ENCODE measurements at places on chromosomes 1 and 21. TPM values are rescaled to one million over a fixed set of nuclear protein-coding genes. Genes with fewer than 3 reads are reported as not detected.

DNA sequence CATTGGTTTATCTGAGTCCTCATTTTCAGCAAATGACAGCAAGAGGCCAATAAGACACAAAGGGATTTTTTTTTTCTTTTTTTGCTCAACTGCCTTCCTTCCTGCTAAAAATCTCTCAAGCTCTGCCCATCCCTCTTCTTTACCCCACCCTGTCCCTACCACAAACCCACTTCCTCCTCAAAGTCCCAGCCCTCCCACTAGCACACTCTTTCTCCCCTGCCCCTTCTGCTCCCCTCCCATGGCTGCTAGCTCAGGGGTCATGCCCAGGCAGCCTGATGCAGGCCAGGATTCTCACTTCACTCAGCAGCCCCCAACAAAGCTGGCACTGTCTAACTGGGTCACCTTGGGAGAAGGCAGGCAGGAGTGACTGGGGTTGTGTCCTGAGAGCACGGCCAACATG lies 28.8 kb upstream of the PPP2R5A start:
- no peaks in the 10 kb centered on the region for H3K27me3 ChIP-seq
- H3K36me3 ChIP-seq = no peaks in the 10 kb centered on the region
- H3K4me3 ChIP-seq = no peak overlapping the region
- DNase-seq = no peak
- no peaks in the 10 kb centered on the region for H3K4me1 ChIP-seq

DNA sequence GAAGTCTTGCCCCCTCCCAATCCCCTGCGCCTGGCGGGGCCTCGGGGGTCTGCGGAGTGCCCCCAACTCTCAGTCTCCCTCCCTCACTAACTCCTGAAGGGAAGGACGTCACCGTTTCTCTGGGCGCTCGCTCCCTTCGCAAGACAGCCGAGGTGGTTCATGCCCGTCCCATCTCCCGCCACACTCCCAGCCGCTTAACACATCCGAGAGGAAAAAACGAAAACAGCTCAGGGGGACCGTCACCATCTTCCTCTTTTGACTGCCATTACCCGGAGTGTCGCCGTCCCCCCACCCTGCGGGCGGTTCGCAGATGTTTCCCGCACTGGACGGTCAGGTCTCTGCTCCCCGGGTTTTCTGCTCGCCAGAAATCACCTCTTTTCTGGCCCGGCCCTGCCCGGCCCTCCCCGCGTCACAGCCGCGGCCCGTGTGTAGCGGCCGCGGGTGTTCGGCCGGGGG lies 532 bp downstream of the ERO1B start:
- H3K4me3 ChIP-seq = peak overlapping the region; percentile 66
- H3K4me1 ChIP-seq = no peaks in the 10 kb centered on the region
- H3K27ac ChIP-seq = no peak overlapping the region
- no peak for DNase-seq
- no peaks in the 10 kb centered on the region for H3K36me3 ChIP-seq
- peaks cover 4% of the 10 kb centered on the region for H3K27me3 ChIP-seq

DNA sequence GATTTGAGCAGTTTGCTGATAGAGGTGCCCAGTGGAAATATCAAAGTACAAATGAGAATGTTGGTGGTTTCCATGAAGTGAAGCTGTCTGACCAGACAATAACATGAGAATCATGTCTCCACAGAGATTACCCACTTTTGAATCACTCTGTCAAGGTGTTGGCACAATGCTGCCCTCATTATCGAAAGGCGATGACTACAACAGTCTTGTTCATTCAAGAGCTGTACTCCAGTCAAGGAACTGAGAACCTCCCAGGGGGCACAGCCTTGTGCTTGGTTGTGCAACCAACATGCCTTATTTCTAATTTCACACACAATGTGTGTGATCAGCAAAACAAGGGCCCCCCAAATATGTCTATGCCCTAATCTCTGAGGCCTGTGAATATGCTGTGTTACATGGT lies 35.7 kb downstream of the ETS2 start:
- no peaks in the 10 kb centered on the region for H3K36me3 ChIP-seq
- H3K27me3 ChIP-seq = no peaks in the 10 kb centered on the region
- no peak for DNase-seq
- no peak overlapping the region for H3K4me3 ChIP-seq
- H3K27ac ChIP-seq = no peak overlapping the region

- no peak overlapping the region for H3K4me3 ChIP-seq
- DNase-seq = no peak
- H3K36me3 ChIP-seq = no peaks in the 10 kb centered on the region
- H3K27me3 ChIP-seq = no peaks in the 10 kb centered on the region
- H3K27ac ChIP-seq = no peak overlapping the region
Observed at GRCh38 chr21:44888581-44889550, 15.4 kb upstream of the PTTG1IP start.

DNA sequence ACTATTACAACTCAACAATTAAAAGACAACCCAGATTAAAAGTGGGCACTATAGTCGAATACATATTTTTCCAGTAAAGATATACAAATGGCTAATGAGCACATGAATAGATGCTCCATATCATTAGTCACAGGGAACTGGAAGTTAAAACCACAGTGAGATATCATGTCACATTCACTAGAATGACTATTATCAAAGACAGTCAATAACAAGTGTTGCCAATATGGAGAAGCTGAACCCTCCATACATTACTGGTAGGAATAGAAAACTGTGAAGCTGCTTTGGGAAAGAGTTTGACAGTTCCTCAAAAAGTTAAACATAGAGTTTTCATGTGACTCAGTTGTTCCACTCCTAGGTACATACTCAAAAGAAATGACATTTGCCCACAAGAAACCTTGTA lies 30.6 kb upstream of the MRPS6 start:
- H3K4me1 ChIP-seq = no peaks in the 10 kb centered on the region
- no peak overlapping the region for H3K4me3 ChIP-seq
- no peaks in the 10 kb centered on the region for H3K36me3 ChIP-seq
- H3K27ac ChIP-seq = no peak overlapping the region
- H3K27me3 ChIP-seq = no peaks in the 10 kb centered on the region
- DNase-seq = no peak

DNA sequence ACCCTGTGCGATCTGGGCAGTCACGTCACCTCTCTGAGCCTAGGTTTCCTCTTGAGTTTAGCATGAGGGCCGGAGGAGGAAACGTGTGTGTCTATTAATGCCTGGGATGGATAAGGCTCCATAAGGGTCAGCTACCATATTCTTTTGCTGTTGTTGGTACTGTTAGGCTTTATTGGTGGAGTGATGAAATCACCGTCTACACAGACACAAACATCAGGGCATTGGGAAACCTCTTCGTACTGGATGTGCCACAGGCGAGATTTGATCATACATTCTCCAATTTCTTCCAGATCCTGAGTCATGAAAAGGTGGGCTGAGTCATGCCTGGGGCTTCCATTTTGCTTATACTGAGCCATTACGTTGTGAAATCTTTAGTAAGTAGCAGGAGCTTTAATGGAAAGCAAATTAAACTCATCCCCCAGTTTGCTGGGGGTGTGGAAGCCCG lies 24.9 kb upstream of the GRHL3 start:
- peaks cover 6% of the 10 kb centered on the region for H3K4me1 ChIP-seq
- H3K4me3 ChIP-seq = no peak overlapping the region
- H3K36me3 ChIP-seq = no peaks in the 10 kb centered on the region
- peaks cover 7% of the 10 kb centered on the region for H3K27me3 ChIP-seq
- H3K27ac ChIP-seq = no peak overlapping the region
- no peak for DNase-seq

DNA sequence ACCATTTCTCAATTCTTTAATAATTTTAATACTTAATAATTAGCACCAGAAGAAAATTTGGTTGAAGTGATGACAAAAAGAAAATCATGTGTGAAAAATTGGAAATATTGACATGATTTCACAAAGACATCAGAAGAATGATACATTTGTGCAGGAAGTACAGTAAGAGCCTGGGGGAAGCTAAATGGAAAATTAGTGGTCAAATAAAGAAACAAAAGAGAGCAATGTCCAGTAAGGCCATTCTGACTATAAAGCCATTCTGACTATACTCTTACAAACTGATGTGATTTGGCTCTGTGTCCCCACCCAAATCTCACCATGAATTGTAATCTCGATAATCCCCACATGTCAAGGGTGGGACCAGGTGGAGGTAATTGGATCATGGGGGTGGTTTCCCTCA lies 48.6 kb upstream of the KCNE1 start:
- no peaks in the 10 kb centered on the region for H3K27me3 ChIP-seq
- DNase-seq = no peak
- H3K27ac ChIP-seq = no peak overlapping the region
- no peaks in the 10 kb centered on the region for H3K36me3 ChIP-seq
- no peaks in the 10 kb centered on the region for H3K4me1 ChIP-seq

GRCh38 chr1:232421143-232421796 lies 208.7 kb downstream of the SIPA1L2 start:
- H3K4me1 ChIP-seq = no peaks in the 10 kb centered on the region
- no peak overlapping the region for H3K4me3 ChIP-seq
- H3K27me3 ChIP-seq = no peaks in the 10 kb centered on the region
- DNase-seq = no peak

DNA sequence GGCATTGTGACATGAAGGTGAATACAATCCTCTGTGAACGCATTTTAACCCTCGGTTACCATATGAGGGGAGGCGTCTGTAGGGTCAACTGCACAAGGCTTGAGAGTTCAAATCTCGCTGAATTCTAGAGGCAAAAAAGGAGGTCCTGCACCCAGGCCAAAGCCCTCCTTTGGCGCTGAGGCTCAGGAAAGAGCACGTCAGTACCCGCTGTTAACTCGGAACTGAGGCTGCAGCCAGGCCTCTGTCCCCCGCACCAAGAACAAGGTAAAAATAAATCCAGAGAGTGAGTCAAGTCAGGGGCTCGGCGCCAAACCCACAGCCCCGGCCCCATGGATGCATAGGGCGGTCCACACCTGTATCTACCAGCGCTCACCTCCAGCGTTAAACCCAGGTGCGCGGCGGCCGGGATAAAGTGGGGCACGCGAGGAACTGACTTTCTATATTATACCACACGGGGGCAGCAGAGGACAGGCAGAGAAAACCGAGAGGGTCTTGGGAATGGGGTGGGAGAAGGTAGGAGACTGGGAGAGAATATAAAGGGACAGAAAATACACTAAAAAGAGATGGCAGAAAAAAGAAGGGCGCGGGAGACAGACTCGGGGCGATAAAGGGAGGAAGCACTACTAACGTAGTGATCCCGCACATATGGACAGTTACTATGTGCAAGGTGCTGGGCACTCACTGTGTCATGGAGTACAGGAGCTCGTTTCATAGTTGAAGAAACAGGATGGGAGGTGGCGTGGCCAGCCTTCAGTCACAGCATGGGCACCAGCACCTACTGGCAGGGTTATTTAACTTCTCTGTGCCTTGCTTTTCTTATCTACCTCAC lies 54.9 kb downstream of the DMRTA2 start:
- no peaks in the 10 kb centered on the region for H3K36me3 ChIP-seq
- peak; percentile 80 for DNase-seq
- no peak overlapping the region for H3K27ac ChIP-seq
- no peaks in the 10 kb centered on the region for H3K4me1 ChIP-seq
- H3K27me3 ChIP-seq = no peaks in the 10 kb centered on the region

DNA sequence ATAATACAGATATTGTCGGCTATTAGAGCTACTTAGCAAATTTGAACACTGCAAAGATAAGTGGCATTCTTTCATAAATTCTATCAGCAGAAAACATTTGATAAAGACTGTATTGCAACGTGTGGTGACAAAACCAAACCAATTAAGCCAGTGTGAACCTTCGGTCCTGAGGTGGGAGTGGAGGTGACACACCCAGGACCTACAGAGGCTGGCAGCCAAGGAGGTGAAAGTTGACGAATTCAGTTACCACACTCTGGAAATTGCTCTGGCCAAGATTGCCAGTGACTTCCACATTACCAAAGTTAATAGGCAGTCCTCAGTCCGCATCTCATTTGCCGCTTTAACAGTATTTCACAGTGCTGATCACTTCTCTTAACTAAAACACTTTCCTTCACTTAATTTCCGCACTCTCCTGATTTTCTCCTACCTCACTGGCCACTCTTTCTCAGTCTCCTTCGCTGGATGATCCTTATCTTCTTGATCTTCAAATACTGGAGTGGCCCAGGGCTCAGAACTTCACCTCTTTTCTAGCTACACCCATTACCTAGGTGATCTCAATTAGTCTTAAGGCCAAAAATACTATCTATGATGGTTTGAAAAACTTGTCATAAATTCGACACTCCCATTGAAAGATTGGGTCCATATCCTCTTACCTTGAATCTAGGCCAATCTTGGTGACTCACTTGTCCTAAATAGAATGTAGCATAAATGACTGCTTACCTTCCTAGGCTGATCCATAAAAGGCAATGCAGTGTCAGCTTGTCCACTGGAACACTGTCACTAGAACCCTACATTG lies 5.1 kb upstream of the CDC42BPA start:
- no peak for DNase-seq
- no peak overlapping the region for H3K4me3 ChIP-seq
- H3K36me3 ChIP-seq = no peaks in the 10 kb centered on the region

DNA sequence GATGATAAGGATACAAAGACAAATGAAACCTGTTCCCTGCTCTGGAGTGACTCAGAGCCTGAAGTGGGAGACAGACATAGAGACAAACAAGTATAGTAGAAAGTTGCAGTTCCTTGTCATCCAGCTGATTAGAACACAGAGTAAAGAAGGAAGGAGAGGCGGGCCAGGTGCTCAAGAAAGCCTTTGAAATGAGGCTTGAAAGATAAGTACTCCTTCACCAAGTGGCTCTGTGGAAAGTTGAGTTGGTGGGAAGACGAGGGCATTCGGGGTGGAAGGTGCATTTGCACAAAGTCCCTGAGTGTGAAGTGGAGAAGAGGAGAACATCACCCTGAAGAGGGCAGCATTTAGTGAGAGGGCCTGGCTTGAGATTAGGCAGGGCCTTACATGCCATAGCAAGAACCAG lies 17.0 kb downstream of the MARK1 start:
- no peaks in the 10 kb centered on the region for H3K4me1 ChIP-seq
- H3K36me3 ChIP-seq = no peaks in the 10 kb centered on the region
- H3K27me3 ChIP-seq = no peaks in the 10 kb centered on the region
- no peak overlapping the region for H3K27ac ChIP-seq
- no peak overlapping the region for H3K4me3 ChIP-seq
- no peak for DNase-seq

GRCh38 chr21:41161428-41161827 lies 6.5 kb upstream of the BACE2 start:
- 0 out of 2 replicates have a peak, but pooled peaks cover 9% of the 10 kb centered on the region for H3K27me3 ChIP-seq
- no peak overlapping the region for H3K27ac ChIP-seq
- no peak for DNase-seq
- no peaks in the 10 kb centered on the region for H3K36me3 ChIP-seq

GRCh38 chr21:42258150-42258884 lies 39.4 kb downstream of the ABCG1 start:
- peaks cover 45% of the 10 kb centered on the region for H3K4me1 ChIP-seq
- peak overlapping the region; percentile 71 for H3K27ac ChIP-seq
- H3K4me3 ChIP-seq = no peak overlapping the region
- peak; percentile 83 for DNase-seq
- no peaks in the 10 kb centered on the region for H3K27me3 ChIP-seq

- no peak for DNase-seq
- peaks cover 11% of the 10 kb centered on the region for H3K4me1 ChIP-seq
- H3K27me3 ChIP-seq = no peaks in the 10 kb centered on the region
- H3K27ac ChIP-seq = no peak overlapping the region
- H3K36me3 ChIP-seq = no peaks in the 10 kb centered on the region
Observed at GRCh38 chr1:16029288-16029687, 7.5 kb downstream of the CLCNKA start.

- no peak overlapping the region for H3K4me3 ChIP-seq
- H3K36me3 ChIP-seq = no peaks in the 10 kb centered on the region
- no peaks in the 10 kb centered on the region for H3K27me3 ChIP-seq
- no peak for DNase-seq
- peaks cover 9% of the 10 kb centered on the region for H3K4me1 ChIP-seq
Observed at GRCh38 chr1:89767618-89768017, 53.2 kb upstream of the LRRC8D start.

ERICH3 gene
- polyA plus RNA-seq = not detected

FABP3 gene
- 0.08 TPM for polyA plus RNA-seq

RGS8 gene
- not detected for polyA plus RNA-seq

SYT11 gene
- 37.0 TPM for polyA plus RNA-seq

KRTAP6-3 gene
- polyA plus RNA-seq = not detected

DIO1 gene
- not detected for polyA plus RNA-seq

PGM1 gene
- polyA plus RNA-seq = 19.3 TPM

CD53 gene
- not detected for polyA plus RNA-seq

All from SK-N-SH (cell line).